Right lobe of liver (tissue), 6 donors: ENCODE measurements at places on chromosomes 13 and 19.

GRCh38 chr19:3801412-3802096 lies 15.4 kb upstream of the MATK start:
- no peak for DNase-seq

DNA sequence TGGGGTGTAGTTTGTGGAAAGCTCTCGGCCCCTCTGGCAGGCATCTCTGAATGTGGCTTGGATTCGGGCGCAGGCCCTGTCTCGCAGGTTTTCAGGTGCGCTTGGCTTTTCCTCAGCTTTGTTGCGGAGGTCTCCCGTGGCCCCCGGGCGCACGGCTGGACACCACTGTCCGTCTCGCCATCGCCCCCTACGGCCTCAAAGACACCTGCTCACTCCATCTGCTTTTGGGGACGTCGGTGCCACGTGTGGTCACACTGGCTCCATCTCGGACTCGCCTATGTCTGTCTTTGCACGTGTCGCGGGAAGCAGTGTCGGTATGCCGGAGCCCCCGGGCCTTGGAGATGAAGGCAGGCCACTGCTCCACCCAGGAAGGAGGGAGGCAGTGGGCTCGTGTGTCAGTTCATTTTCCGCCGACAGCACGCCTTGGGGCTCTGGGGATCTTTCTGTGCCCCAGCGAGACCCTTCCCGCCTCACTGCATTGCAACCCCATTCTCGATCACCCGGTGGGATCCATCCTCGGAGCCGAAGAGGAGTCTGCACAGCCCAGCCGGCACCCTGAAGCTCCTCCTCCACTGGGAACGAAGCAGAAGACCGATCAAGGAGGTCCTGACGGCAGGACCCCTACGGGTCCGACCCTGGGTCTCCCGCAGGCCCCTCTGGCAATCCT lies 42.1 kb downstream of the ZNF146 start:
- no peak for DNase-seq

GRCh38 chr13:113145496-113145895 lies 13.0 kb upstream of the PROZ start:
- no peak for DNase-seq

DNA sequence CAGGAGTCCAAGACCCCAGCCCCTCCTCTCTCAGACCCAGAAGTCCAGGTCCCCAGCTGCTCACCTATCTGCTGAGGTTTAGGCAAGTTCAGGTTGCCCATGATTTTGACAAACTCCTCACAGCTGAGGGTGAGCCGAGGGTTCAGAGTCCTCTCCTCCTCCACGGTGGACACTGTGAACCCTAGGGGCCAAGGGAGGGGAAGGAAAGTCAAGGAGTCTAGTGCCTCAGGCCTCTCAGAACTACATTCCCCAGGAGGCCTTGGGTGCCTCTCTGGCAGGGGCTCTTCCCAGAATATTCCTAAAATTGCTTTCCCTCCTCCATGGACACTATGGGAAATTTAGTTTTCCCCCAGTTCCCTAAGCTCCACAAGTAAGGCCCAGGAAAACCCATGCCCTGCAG lies 3.3 kb upstream of the PHLDB3 start:
- no peak for DNase-seq

- no peak for DNase-seq
These were observed 14.0 kb downstream of the SCGB2B2 start for GRCh38 chr19:34662919-34663318.

DNA sequence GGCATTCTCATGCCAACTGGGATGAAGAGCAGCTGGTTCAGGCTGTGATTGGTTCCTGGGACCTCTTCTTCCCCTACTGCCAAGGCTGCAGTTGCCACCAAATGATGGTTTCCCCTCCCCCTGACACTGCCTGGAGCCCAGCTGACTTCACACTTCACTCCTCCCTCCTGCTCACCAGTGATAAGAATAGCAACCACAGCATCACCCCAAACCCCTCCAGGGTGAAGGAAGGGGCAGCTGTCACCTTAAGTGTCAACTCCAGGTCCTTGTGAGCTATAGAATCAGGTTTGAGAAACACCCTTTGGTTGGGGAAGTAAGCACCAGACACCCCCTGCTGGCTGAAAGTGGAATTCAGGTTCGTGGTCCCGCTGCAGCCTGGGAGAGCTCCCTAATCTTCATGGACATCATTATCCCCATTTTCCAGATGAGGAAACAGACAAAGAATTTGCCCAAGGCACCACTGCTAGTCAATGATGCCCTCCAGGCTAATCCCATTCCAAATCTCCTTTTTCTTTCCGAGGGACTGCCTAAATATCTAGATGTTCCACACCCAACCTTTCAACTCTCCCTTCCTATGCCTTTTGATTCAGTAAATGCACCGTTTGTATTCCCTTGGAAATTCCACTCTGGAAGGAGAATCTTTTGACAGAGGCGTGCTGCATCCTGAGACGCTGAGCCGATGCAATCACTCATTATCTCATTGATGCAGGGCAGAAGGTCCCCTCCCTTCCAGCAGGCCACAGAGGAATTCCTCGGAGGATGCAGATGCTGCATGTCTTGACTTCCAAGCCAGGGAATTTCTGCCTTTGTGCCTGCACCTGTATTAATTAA lies 50.6 kb upstream of the UQCRFS1 start:
- DNase-seq, result no peak

DNA sequence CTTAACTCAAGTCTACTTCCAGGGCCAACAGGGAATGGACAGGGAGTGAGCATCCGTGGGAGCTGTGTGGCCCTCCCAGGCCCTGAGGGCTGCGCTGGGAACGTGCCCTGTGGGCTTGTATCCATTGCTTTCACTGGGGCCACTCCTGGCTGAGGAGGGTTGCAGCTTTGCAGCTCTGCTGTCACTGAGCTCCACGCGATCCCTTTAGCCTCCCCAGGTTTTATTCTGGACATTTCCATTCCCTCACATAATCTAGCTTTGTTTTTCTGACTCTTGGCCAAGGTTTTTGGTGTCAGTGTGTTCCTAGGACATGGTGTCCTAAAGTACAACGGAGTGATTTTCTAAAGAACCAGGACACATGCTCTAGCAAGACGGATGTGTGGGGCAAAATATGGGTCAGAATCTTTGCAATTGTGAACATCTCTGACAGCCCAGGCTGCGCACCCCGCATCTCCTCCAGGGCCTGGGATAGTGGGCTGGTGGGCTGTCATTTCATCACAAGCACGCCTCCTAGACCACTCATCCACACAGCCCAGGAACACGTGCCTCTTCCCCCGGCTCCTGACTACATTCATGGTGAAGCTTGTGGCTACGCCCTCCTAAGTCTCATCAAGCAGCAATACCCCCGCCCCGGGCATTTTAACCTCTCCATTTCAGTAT lies 28.0 kb downstream of the GGACT start:
- DNase-seq, result no peak

DNA sequence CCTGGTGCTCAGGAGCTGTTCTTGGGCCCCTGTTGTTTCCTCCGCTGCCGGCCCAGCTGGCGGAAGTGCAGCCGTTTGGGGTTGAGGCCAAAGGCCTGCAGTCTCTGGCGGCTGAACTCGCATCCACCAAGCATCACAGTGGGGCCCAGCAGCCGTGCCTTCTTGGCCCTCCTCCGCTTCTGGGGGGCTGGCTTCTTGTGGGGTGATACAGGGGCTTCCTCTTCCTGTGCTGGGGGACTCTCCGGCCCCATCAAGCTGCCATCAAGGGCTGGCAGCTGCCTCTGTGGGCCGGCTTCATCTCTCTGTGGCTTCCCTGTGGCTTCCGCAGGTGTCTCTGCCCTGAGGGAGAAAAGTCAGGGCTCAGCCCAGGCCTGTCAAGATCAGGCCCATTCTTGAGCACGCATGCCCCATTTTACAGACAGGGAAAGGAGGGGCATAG lies 10.3 kb downstream of the ATG4D start:
- DNase-seq, result no peak

DNA sequence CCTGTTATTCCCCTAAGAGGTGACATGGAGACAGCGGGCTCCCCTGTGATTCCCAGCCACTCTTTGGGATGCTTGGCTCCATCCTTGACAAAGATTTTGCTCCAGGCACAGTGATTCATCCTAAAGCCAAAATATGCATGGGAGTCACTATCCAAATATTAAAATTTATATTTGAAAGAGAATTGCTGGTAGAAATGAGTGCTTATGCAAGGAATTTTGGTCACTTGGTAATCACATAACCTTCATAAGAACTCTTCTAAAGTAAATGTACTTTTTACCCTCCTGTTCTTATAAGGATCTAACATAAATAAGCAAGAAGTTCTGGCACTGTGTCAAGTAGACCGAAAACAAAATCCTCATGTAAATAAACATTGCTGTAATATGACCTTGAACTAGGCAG lies 385.8 kb downstream of the ITGBL1 start:
- no peak for DNase-seq

GRCh38 chr13:20414546-20415305 lies 110.9 kb downstream of the CRYL1 start:
- no peak for DNase-seq

DNA sequence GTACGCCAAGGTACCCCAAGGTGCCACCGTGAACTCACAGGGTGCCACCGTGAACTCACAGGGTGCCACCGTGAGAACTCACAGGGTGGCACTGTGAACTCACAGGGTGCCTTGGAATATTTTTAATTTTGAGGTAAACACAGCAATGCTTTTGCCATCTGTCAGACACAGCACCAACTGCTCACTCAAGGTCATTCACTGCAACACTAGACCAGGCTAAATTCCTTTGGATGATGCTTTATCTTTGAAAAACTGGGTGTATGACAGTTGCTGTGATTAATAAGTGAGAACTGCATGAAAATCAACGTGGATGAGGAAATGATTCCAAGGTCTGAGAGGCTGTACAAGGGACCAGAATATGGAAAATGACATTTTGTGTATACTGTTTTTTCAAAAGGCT lies 18.9 kb downstream of the SAFB2 start:
- no peak for DNase-seq

DNA sequence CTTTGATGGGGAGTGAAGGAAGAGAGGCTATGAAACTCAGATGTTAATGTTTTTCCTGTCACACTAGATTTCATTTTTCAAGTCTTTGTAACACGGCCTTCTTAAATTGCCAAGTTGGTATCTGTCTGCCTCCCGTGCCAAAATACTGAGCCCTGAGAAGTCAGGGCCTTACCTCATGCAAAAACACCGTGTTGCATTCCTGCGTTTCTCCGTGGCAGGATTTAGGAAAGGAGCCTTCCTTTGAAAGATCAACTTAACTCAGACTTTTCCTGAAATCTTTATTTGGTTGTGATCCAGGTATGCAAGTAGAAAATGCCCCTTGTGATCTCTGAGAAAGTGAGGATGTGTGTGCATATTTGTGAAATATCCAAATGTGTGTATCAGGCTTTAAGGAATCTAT lies 1291.0 kb upstream of the SLC10A2 start:
- DNase-seq, result no peak

GRCh38 chr13:26591672-26592071 lies 34.2 kb downstream of the WASF3 start:
- no peak for DNase-seq

- DNase-seq, result no peak
These were observed 22.7 kb downstream of the AKT2 start for GRCh38 chr19:40262422-40262821.

DNA sequence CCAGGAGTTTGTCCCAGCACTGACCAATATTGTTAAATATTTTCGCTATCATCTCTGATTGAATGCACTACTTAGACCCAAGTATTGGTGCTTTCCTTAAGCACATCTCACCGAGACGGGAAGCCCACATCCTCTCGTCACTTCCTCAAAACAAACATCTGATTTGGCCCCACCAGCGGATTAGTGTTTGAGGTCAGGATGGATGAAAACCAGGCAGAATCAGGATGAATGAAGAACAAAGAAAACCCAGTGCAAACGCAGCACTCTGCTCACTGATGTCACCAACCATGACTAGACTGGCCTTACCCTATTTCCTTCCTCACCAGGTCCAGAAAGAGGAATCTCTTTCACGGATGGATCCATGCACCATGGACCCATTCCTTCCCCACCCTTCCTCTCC lies 6.0 kb downstream of the PLAUR start:
- no peak for DNase-seq

GRCh38 chr19:48348737-48349136 lies 15.0 kb downstream of the TMEM143 start:
- no peak for DNase-seq

GRCh38 chr19:22783651-22784410 lies at the start of gene ZNF99:
ZNF99 (minus strand) TSS chr19:22784151; CDS start chr19:22784016, 135 bp downstream.
- DNase-seq, result peak; percentile 23

DNA sequence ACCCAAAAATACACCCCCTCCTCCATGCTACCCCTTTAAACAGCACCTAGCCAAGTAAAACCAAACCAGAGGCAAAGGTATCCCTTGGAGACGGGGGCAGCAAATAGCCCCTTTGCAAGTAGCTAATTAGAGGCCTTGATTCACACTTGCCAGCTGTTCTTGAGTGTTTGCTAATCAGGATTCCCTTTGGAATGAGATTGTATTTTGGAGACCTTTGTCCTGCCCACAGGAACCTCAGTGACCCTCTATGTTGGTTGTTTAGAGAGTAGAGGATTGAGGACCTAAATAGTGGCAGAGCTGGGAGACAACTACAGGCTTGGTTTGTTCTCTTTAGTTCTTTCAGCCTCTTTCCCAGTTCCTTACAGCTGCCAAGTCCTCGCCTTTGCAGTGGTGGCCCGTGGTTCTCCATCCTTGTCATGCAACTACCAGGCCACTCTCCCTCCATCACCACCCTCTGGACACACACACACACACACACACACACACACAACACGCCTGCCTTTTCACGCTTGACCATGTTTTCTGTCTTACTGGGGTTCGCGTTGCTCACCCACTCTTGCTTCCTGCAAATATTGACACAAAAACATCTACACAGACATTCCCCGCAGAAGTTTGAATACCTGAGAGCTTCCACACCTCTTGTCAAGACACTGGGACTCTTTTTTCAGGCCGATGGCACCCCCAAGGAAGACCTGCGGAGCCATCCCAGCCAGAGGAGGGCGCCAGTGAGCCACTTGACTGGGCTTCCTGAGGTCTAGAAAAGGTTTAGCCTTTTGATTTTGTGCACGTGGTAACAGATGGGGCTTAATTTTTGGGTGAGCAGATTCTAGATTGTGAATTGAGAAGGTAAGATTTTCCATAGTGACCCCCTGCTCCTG lies 80.0 kb upstream of the GPR183 start:
- DNase-seq, result no peak
